ENCODE measurements at places on chromosomes 6 and 20.

- DNase-seq, result no peak
- no peaks in the 10 kb centered on the region for H3K4me1 ChIP-seq
Observed at GRCh38 chr6:9494864-9495263, 920.0 kb downstream of the TFAP2A start.

DNA sequence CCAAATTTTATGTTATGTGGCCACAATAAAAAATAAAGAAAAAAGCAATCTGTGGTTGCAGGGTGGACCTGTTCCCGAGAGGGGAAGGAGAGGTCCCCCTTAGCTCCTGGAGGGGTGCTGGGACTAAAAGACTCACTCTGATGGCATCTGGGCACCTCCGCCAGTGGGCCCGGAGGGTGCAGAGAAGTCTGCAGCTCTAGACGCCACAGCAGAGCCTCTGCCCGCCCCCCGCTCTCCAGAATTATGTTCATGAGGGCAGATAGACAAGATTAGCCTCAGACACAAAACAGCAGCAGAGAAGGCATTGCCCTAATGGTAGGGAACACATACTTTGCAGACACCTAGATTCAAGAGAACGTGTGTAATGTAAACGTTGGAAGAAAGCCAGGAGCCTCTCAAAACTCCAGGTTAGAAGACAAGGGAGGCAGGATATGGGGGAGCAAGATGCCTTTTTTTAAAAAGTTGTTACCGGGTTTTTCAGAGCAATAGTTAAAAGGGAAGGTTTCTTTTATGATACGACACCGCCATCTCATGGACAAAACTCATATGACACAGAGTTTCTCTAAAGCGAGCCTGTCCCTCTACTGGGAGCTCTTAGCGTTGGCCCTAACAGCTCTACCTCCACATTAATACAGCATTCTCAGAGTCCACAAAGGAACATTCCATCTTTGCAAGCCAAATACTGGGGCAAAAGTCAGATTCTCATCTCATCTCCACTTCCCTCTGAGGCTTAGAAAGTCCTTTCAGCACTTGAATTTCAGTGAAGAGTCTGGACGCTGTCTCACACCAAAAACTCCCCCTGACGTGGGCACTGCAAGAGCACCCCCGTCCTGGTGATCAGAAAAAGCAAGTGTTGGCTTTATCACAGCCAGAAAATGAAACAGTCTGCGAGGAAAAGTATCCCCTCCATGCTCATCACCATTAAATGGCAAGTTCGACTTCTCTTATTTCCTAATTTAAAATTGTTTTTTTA, 47.2 kb downstream of the FOXF2 start:
- peak; percentile 23 for DNase-seq
- H3K27me3 ChIP-seq, result peaks cover 20% of the 10 kb centered on the region
- H3K4me3 ChIP-seq, result no peak overlapping the region
- H3K4me1 ChIP-seq, result peaks cover 1% of the 10 kb centered on the region

DNA sequence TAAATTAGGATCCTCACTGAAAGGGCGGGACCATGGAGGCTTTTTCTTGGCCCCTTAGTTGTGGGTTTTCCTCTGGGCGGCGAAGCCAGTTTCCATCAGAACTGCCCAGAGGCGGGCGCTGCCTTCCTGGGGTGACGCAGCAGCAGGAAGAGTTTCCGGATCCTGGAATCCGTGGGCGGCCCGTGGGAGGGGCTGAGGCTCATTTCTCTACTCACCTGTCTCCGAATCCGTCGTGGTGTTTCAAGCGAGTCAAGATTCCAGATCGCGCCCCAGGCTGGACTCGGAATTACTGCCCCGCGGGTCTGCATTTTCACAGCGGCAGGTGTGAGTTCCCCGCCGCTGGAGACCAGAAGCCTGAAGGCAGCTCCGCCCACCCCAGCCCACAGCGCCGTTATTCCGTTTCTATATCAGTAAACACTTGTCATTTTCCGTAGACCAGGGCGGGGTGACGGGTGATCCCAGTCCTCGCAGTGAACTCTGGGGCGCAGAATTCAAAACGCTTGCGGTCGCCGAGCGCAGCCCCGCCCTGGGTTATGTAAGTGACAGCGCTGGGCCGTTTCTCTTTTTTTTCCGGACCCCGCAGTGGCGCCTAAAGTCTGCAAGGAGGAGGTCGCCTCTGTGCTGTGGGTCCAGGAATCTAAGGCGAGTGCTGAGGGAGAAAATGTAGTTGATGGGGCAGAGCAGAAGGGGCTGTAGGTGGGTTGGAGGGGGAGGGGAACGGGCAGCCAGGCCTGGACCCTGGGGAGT, 27.2 kb upstream of the POU5F1 start:
- no peaks in the 10 kb centered on the region for H3K27me3 ChIP-seq
- peaks cover 38% of the 10 kb centered on the region for H3K36me3 ChIP-seq
- peak overlapping the region; percentile 97 for H3K27ac ChIP-seq
- peak; percentile 94 for DNase-seq
- H3K4me3 ChIP-seq, result peak overlapping the region; percentile 94

DNA sequence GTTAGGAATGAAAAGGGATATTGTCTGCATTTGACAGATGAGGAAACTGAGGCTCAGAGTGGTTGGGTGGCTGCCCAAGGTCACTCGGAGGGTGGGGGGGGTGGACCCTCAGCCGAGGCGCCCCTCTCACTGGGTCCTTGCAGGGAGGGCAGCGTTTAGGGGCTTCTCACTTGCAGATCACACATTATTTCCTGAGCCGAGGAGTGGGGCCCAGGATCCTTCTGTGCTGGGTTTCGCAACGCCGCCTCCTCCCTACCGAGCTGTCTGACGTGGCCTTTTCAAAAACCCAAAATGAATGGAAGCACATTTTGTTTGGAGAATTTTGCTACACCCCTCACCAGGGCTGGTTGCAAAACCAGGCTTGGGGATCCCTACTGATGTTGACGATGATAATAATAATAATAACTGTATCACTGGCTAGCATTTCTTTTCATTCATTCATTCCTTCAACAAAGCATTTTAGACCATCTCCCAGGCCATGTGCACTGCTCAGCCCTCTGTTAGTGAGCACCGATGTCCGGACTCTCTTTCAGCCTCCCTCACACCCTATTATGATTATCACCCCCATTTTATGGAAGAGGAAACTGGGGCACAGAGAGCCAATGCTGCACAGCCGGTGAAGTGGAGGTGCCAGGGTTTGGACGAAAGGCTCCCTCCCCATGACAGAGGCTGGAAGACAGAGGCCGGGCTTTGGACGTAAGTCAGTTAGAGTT, 5.2 kb downstream of the DLGAP4 start:
- H3K36me3 ChIP-seq, result no peaks in the 10 kb centered on the region
- H3K27me3 ChIP-seq, result peaks cover 24% of the 10 kb centered on the region
- H3K4me1 ChIP-seq, result no peaks in the 10 kb centered on the region
- DNase-seq, result no peak
- no peak overlapping the region for H3K27ac ChIP-seq
- H3K4me3 ChIP-seq, result no peak overlapping the region

- H3K4me3 ChIP-seq, result no peak overlapping the region
- H3K27me3 ChIP-seq, result no peaks in the 10 kb centered on the region
- no peak overlapping the region for H3K27ac ChIP-seq
Observed at GRCh38 chr6:16625291-16626265, 135.7 kb downstream of the ATXN1 start.

DNA sequence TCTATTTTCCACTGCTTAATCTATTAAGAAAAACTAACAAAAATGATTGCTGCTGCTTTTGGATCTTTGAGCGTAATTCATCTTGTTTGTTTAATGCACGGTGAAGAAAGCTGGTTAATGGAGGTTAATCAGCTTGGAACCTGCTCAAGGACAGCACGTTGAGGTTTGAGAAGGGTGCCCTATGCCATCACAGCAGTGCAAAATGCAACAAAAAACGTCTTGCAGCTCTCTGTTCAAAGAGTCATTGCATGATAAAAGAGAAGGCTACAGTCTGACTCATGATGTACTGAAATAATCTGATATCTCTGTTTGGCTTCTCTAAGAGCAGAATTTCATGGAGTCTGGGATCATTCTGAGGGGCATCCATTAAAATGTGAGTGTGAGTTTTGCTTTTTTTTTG, 80.6 kb upstream of the PREP start:
- peaks cover 50% of the 10 kb centered on the region for H3K4me1 ChIP-seq
- peaks cover 8% of the 10 kb centered on the region for H3K27me3 ChIP-seq
- H3K4me3 ChIP-seq, result no peak overlapping the region
- H3K27ac ChIP-seq, result no peak overlapping the region

- H3K36me3 ChIP-seq, result no peaks in the 10 kb centered on the region
- no peak overlapping the region for H3K27ac ChIP-seq
- no peak overlapping the region for H3K4me3 ChIP-seq
- no peak for DNase-seq
- peaks cover 17% of the 10 kb centered on the region for H3K27me3 ChIP-seq
- no peaks in the 10 kb centered on the region for H3K4me1 ChIP-seq
Observed at GRCh38 chr6:56916849-56917551, 37.9 kb upstream of the BEND6 start.

DNA sequence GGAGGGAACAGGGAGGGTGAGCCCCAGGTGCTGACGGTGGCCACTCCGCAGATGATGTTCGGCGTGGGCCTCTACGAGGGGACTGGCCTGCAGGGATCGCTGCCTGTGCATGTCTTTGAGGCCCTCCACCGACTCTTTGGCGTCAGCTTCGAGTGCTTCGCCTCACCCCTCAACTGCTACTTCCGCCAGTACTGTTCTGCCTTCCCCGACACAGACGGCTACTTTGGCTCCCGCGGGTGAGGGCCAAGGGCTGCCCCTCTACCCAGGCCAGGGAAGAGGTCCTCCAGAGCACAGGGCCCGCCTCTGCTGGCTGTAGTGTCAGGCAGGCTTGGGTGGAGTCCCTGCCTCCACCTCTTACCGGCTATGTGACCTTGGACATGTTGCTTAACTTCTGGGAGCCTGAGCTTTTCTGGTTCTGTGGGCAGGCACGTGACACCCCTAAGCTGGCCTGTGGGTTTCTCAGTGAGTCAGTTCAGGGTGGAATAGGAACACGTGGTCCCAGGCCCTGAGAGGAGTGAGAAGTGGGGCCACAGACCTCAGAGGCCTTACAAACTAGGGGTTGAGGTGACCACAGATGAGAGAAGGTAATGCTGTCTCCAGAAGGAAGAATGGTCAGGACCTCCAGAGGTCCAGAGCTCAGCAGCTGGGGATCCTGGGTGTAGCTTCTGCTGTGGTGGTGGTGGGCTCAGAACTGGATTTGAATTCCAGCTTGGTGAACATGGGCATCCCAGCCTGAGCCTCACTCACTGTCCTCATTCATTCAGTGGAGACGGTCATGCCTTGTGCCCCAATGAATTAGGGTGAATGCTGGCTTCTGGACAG, 11.9 kb downstream of the PCIF1 start:
- no peaks in the 10 kb centered on the region for H3K27me3 ChIP-seq
- H3K4me1 ChIP-seq, result no peaks in the 10 kb centered on the region
- H3K36me3 ChIP-seq, result peaks cover 51% of the 10 kb centered on the region
- peak overlapping the region; percentile 32 for H3K27ac ChIP-seq
- H3K4me3 ChIP-seq, result no peak overlapping the region

DNA sequence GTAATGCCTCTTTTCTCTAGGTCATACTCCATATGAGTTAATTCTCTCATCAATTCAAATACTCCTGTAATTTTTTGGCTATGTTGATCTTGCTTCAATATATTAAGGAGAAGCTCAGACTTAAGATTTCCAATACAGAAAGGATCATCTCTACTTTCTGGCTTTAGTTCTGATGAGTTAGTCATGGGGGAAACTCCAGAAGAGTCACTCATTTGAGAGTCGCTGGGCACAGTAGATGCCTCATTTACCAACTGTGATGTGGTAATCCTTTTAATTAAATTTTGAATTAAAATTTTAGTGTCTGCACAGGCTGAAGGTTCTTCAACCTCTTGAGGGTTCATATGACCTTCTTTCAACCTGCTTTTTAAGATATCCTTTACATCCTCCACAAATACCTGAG, 38.5 kb downstream of the DST start:
- H3K4me1 ChIP-seq, result no peaks in the 10 kb centered on the region
- H3K27ac ChIP-seq, result no peak overlapping the region
- no peak for DNase-seq
- no peaks in the 10 kb centered on the region for H3K36me3 ChIP-seq

DNA sequence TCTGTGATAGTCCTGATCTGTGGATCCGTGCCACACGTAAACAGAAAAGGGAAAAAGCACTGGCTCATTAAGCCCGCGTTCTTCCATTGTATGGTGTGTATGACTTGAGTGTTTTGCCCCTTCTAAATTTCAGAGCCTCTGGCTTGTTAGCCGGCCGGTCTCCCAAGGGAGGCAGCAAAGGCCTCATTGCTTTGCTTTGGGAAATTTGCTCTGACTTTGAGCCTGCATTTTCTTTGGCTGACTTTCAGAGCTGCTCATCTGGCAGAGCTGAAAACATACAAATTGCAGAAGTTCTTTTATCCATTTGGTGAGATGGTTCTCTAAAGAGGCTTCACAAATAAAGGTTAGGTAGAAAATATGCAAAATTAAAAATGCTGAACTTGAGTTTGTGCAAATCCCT, 123.0 kb downstream of the UTRN start:
- no peaks in the 10 kb centered on the region for H3K27me3 ChIP-seq
- H3K4me3 ChIP-seq, result no peak overlapping the region
- H3K36me3 ChIP-seq, result peaks cover 38% of the 10 kb centered on the region
- no peak for DNase-seq
- H3K27ac ChIP-seq, result no peak overlapping the region
- H3K4me1 ChIP-seq, result peaks cover 21% of the 10 kb centered on the region

DNA sequence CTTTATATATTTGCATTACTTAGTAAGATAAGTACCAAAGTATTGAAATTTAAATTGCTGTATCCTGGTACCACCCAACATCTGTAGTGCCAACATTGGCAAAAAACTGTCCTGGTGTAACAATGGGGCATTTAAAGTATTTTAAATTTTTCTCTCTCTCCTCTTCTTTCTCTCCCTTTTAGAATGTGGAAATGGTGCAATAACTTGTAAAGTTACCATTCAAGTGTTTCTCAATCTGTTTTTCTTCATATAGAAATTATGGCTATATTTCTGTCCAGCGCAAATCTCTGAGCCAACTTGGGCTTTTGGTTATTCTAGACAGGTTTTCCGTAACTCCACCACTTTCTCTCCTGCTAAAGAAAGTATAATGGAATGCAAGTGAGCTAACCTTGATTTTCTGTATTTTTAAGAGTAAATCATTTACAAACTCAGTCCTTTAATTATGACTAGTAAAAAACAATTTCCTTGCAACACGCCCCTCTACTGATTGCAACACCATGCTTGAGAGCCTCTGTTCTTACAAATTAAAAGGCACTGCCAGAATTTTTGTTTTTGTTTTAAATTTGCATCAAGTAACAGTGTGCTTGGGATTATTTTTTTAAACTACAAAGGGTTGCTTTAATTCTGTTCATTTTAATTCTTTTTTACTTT, 324.2 kb upstream of the CITED2 start:
- no peaks in the 10 kb centered on the region for H3K36me3 ChIP-seq
- no peaks in the 10 kb centered on the region for H3K4me1 ChIP-seq
- H3K27ac ChIP-seq, result no peak overlapping the region
- H3K27me3 ChIP-seq, result peaks cover 6% of the 10 kb centered on the region

DNA sequence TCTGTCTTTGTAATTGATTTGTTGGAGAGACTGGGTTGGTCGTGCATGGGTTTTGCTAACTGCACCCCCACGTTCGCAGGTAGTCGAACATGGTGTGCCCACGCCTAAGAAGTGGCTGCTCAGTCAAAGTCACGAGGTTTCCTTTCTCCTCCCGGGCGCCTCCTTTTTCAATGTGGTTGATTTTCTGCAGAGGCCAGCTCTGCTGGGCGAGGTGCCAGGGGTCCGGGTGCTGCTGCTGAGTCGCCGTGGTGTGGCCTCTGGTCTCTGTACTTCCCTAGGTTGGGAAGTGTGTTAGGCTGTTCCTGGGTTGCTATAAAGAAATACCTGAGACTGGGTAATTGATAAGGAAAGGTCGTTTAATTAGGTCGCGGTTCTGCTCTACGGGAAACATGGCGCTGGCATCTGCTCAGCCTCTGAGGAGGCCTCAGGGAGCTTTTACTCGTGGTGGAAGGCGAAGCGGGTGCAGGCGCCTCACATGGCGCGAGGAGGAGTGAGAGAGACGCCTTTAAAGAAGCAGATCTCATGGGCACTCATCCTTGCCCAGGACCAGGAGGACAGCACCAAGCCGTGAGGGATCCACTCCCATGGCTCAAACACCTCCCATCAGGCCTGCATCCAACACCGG, 14.1 kb downstream of the OSBPL2 start:
- DNase-seq, result no peak
- no peaks in the 10 kb centered on the region for H3K4me1 ChIP-seq
- peaks cover 2% of the 10 kb centered on the region for H3K36me3 ChIP-seq

All from T-helper 2 cell treated with Interferon-gamma antibody and Interleukin-4, amounts not matched to agents 5 μg/mL and 100 μg/mL, for 36 hours (primary cell).